Activated naive CD4-positive, alpha-beta T cell (primary cell): ENCODE measurements at places on chromosomes 6 and 20.

GRCh38 chr20:49727478-49727877 lies 13.8 kb upstream of the B4GALT5 start:
- no peak for DNase-seq

DNA sequence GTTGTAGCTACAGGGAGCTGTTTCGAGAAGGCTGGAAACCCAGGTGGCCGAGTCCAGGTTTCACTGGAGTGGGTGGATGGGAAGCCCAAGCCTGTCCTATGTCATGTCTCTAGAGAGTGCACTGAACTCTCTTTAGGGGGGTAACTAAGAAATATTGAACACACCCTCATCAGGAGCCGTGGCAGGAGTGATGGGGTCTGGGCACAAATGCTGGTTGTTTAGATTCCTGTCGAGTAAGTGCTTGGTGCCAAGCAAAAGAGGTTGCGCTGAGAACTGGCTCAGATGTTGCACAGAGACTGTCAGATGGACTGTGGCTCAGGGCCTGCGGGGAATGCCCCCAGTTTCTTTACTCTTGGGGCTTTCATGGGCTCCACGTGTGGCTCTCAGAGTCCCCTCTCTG lies 7.3 kb upstream of the FAM209A start:
- no peak for DNase-seq

DNA sequence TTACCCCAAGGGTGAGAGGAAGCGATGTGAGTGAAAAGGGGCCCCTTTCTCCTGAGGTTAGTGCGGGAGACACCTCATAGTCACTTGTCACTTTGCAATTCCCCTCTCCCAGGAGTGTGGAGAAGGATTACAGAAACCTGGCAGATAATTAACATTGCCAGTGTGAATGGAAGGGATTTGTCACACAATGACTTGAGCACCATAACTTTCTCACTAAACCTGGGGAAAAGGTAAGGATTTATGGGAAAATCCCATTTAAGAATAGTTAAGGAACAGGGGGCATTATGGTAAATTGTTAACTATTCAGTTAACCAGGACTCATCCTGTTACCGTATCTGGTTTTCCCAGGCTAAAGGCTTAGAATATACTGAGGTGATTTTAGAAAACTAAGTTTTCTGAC lies 219.5 kb upstream of the JAG1 start:
- no peak for DNase-seq

DNA sequence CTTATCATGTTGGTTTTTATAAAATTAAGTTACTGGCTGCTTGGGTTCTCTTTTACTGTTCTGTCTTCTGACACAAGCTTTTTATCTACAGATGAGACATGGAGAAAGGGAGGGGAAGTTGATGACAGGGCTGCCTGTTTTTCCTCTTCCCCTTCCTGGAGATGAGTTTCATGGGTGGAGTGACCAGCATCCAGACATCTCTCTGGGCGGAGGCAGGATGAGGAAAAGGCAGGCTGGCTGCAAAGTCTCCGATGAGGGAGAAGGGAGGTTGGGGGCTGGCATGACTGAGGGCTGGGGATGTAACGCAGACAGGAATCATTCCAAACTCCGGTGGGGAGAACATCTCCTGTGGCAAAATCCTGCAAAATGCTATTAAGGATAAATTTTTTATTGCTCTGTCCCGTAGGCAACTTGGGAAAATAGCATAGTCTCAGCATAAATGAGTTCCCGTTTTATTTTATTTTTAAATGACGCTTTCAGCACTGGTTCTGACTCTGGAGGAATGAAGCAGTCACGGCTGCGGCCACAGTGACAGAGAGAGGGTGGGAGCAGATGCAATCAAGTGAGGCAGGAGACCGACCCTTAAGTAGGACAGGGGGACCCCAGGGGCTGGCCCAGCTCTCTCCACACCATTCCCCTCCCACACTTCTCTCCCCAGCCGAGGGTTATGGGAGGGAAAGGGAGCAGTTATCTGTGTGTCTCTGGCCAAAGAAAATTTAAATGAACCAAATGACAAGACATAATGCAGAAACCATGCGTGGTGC lies 108.8 kb upstream of the PMEPA1 start:
- no peak for DNase-seq

DNA sequence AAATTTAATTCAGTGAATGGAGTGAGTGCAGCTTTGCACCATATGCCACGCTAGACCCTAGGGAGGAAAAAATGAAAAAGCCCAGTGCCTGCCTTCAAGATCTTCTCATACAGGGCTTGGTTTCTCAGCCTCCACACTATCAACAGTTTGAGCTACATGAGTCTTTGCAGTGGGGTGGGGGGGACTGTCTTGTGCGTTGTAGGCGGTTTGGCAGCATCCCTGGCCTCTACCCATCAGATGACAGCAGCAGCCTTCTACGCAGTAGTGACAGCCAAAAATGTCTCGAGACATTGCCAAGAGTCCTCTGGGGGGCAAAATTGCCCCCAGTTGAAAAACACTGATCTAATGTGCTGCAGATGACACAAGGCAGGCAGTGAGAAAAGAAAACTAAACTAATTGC lies 6.2 kb downstream of the CDH22 start:
- DNase-seq, result no peak

DNA sequence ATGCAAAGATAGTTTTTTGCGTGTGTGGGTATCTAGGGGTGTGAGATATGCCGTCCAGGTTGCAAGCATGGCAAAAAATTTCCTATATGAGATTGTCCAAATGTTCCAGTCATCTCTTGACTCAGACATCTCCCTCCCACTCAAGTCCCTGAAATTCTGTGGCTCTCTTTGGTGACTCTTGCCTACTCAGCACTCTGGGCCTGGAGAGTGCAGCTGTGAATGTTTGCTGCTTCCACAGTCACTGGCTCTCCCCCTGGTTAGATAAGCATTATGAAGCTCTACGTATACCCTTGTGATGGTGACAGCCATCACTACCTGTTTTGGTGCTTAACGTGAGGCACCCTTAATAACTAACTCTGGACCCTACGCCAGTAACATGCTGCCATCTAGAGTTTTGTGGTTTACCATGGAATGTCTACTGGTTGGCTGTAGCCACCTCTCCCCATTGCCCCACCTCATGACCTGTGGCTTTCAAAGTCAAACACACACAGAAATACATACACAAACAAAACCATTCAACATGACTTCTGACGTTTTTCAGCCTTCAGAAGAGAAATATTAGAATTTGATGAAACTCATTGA lies 621.9 kb upstream of the CITED2 start:
- DNase-seq, result no peak

GRCh38 chr6:63527658-63528514 lies 44.4 kb upstream of the LOC128125822 start:
- no peak for DNase-seq

GRCh38 chr6:125149256-125150144 lies 4.1 kb upstream of the TPD52L1 start:
- no peak for DNase-seq

- DNase-seq, result no peak
These were observed 32.2 kb downstream of the PMEPA1 start for GRCh38 chr20:57677584-57677982.

DNA sequence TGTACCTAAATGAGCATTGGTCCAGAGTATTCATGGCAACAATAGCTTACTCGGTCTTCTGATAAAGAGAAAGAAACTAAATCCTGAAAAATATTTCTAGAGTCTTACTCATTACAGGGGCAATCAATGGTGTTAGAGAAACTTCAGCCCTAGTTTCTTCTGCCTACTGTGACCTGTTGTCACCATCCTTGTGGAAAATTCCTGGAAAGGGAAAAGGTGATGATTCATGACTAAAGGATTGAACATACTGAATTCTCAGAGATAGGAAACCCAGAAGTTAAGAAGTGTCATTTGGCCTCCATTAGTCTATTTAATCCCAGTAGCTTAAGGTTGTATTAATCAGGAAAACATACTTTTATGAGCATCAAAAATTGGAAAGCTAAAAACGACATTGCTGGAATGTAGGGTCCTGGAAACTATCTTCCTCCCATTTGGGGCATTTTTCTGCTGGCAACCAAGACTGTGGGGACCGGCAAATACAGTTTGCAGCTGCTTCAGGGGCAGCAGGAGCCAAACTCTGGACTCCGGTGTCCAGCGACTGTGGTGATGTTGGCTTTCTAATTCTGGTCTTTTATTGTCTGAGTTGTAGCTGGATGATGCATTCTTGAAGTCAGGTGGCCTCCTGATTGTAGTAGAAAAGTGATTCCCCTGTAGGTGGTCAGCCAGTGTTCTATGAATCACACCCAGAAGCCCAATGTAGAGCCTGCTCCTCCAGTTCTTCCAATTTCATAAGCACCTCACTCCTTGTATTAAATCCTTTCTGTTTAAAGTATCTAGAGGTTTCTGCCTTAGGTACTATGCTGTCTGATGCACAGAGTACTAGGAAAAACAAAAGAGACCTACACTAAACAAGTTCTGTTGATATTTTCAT lies 67.6 kb downstream of the LCA5 start:
- DNase-seq, result no peak

- DNase-seq, result no peak
These were observed 539.7 kb upstream of the MARCKS start for GRCh38 chr6:113317442-113317841.

DNA sequence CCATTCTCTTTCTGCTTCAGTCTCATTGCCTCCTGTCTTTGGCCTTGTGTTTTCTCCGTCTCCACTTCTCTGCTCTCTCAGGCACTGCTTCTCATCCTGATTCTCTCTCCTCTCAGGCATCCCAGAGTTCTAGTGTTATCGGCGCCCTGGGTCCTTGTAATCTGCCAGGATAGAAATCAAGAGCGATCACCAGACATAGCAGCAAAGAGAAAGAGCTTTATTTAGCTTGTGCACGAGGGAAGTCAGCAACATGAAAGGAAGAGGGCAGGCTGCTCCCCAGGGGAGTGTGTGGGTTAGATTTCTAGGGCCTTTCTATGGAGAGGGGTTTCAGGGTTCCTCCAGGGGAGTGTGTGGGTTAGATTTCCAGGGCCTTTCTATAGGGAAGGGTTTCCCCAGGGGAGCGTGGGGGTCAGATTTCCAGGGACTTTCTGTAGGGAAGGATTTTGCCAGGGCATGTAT lies 32.5 kb downstream of the SUN5 start:
- DNase-seq, result no peak

DNA sequence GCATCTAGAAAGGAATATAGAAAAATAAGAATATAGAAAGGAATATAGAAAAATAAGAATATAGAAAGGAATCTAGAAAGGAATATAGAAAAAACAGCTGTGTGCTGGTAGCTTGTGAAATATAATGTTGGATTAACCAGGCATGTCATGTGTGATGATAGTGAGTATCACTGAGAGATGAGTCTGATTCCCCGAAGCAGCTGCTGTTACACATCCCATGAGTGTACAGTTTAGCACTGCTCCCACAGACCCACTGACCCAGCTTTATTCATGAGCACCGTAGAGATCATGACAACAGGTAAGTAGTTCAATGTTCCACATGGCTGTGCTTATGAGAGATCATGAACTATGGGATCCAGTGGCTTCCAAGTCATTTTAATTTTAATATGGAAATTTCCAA lies 64.8 kb downstream of the SLC22A3 start:
- no peak for DNase-seq

GRCh38 chr6:53524455-53524815 lies 20.5 kb downstream of the GCLC start:
- no peak for DNase-seq

DNA sequence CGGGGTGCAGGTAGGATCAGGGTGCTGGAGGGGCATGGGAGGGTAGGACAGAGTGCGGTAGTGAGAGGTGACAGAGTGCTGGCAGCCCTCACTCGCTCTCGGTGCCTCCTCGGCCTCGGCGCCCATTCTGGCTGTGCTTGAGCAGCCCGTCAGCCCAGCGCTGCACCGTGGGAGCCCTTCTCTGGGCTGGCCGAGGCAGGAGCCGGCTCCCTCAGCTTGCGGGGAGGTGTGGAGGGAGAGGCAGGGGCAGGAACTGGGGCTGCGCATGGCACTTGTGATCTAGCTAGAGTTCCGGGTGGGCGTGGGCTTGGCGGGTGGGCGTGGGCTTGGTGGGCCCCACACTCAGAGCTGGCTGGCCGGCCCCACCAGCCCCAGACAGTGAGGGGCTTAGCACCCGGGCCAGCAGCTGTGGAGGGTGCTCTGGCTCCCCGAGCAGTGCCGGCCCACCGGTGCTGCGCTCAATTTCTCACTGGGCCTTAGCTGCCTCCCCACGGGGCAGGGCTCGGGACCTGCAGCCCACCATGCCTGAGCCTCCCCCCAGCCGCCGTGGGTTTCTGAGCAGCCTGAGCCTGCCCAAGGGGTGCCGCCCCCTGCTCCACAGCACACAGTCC lies 112.8 kb upstream of the DUSP22 start:
- no peak for DNase-seq

DNA sequence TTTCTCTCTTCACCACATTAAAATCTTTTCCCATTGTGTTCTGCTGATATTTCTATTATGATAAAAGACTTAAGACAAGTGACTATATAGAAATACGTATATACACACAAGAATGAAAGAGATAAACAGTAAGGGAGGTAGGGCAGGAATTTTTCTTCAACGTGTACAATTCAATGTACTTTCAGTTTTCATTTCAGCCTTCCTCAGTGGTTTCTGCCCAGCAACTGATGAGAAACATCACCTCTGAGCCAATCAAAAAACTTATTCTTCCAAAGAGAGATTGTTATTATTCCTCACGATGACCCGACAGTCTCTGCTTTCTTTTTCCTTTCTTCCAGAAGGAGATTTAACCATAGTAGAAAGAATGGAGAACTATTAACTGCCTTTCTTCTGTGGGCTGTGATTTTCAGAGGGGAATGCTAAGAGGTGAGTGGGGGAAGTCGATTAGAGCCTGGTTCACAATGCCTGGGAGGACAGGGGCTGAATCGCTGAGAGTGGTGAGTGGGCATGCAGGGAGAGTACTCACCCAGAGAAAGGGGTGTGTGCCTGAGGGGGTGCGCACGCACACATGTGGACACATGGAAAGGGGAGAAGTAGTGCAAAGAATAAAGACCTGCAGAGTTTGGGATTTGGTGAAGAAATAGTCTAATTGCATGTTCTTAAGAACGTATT lies at the start of gene BTN3A1:
BTN3A1 (plus strand) TSS at position 289 of the 672 bp plus-strand sequence. CDS start 3,289 bp downstream, outside the sequence.
- peak; percentile 29 for DNase-seq

GRCh38 chr20:57869951-57870315 lies 160.1 kb upstream of the PMEPA1 start:
- no peak for DNase-seq

DNA sequence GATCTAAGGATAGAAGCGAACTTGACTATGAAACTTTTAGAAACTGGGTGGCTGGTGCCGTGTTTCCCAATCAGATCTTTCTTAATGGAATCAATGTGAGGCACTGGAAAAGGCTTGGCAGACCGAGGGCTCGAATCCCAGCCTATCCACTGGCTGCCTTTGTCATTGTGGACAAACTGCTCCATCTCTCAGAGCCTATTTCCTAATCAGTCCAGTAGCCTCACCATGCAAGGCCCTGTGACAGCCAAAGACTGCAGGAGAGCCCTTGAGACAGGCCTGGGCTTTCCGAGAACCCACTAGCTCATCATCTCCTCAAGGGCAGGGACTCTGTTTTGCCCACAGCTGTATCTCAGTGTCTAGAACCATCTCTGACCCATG lies 43.4 kb downstream of the SPDEF start:
- DNase-seq, result no peak

GRCh38 chr20:54308804-54309203 lies 100.9 kb downstream of the PFDN4 start:
- no peak for DNase-seq

- DNase-seq, result no peak
These were observed 230.2 kb downstream of the PTPRK start for GRCh38 chr6:128290221-128290620.
